ENCODE measurements at places on chromosomes 5 and 9. TPM values are rescaled to one million over a fixed set of nuclear protein-coding genes. Genes with fewer than 3 reads are reported as not detected.

The EDIL3 gene
- total RNA-seq, result 0.16 TPM

The GADD45G gene
- total RNA-seq, result 0.51 TPM

The PCDHB15 gene
- not detected for total RNA-seq

The NUP214 gene
- 23.1 TPM for total RNA-seq

The GRXCR2 gene
- not detected for total RNA-seq

The IFNA2 gene
- not detected for total RNA-seq

The SOWAHA gene
- 0.08 TPM for total RNA-seq

The WWC1 gene
- total RNA-seq, result 88.3 TPM

The ENC1 gene
- total RNA-seq, result 6.3 TPM

Data from A549 treated with Mapracorat at 1 μM for 4 hours (cell line).